ENCODE measurements at places on chromosomes 5 and 9.

DNA sequence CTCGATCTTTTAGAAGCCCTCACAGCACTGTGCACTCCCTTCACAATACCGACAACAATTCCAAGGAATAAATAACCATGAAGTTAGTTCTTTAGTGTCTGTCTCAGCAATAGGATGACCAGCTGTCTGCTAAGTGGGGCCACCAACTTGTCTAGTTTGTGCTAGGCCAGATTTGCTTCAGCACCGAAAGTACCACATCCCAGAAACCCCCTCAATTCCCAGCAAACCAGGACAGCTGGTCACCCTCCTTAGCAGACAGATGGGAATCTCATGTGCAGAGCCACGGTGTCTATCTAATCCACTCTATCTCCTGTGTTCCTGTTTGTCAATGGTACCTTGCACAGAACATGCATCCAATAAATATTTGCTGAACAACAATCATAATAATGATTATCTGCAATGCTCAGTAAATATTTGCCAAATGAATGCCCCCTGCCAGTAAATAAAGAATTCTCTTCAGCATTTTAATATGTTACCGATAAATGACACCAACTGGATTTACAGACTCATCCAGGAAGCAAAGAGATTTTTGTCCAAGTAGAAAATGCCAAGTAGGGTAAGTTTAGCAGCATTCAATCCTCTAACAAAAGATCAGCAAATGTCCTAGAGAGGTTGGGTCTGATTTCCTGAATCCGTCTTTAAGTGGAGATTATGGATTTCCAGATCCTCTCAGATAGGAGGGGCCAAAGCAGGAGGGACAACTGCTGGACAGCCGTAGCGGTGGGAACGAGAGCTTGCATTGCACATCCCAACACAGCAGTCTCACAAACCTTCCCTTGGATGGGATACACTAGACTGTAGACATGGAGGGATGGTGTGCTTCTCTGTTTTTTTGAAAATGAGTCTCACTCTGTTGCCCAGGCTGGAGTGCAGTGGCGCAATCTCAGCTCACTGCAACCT, 51.9 kb upstream of the ANKRD33B start:
- no peak for DNase-seq

GRCh38 chr5:138611678-138612218, 36.5 kb upstream of the HSPA9 start:
- DNase-seq, result no peak

GRCh38 chr5:36751886-36752285, 124.7 kb upstream of the NIPBL start:
- no peak for DNase-seq

DNA sequence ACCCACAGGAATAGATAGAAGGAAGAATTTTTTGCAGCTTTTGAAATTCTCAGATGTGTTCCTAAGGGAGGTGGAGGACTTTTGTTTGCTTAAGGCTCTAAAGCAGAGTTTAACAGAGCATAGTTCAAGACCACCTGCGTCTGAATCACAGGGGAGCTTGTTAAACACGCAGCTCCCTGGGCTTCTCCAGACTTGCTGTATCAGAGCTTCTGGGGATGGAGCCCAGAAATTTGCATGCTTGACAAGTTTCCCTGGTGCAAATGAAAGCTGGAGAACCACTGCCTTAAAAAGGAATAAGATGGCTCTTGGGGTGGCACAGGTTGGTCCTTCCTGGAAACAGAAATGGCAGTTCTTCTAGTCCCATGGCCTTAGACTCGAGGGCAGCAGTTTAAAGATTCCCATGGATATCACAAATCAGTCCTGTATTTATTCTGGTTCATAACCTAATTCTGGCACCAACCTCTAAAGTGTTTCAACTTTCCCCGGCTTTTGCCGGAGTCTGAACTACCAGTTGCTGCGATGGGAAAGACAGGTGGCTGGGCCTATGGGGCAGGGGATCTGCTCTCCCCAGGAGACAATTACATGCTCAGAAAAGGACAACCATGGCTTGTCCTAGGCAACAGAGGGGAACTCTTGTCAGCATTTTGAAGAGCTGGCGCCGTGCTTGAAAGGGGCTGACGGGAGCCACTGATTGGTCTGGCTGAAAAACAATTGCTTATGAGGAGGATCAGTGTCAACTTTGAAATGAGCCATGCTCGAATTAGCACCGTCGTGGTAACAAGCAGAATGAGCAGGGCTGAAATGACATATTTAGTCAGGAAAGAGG, 599.6 kb downstream of the CCDC171 start:
- no peak for DNase-seq

GRCh38 chr5:101455851-101456250, 552.8 kb upstream of the ST8SIA4 start:
- no peak for DNase-seq

DNA sequence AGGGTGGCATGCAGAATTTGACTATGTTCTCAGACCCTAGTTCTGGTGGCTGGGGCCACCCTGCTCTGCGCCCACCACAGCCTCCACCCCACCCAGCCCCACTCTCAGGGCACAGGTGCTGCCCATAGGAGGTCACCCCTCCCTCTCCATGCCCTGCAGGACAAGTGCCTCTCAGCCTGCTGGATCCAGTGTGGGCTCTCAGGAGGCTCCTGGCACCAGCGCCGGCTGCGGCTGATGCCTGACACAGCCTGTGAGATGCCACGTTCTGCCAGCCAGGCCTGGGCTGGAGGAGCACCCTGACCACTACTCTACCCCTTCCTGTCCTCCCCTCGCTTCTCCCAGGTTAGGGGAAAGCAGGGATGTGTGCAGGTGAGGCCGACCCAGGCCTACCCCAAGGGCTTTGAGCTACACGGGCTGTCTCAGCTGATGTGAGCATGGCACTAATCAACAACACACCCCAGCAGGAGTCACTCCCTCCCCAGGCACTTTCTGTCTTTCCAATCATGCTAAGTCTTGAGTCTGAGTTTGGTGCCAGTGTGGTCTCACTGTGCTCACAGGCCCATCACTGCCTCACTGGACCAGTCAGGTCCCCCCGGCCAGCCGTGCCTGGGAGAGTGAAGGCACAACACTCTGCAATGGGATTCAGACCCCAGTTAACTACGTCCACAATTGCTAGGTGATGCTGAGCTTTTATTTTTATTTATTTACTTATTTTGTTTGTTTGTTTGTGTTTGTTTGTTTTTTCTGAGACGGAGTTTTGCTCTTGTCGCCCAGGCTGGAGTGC, 12.1 kb upstream of the BARX1 start:
- DNase-seq, result no peak

DNA sequence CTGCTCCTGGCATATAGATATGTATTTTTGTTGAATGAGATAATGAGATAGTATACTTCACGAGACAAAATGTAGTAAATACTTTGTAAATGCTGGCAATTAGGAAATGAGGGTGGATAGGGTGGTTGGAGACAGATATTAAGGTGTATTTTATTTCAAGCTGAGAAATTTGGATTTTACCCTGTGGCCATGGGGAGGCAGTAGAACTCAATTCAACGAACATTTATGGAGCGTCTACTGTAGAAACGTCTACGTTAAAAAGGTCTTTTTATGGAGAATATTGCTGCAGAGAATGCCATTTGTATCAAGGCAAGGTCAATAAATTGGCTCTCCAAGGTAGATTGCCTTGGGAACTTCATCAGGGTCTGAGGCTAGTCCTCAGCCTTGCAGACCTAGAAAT, 21.5 kb upstream of the RALGPS1 start:
- no peak for DNase-seq

GRCh38 chr5:87572090-87572489, 159.4 kb upstream of the CCNH start:
- no peak for DNase-seq

DNA sequence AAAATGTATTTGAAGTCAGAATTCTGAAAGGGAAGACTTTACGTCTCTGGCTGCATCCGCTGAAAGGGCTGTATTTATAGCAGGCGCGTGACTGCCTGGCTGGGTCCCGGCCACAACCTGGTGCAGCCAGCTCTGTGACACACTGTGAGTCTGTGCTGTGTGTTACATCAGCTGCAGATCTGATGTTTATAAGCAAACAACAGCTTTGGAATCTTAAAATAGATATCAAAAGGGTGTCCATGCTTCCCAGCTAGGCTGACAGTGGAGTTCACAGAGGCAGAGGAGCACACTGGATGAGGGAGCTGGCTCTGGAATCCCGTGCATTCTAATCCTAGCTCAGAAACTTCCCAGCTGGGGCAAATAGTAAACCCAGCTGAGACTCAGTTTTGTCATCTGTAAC, 433.4 kb upstream of the BRINP1 start:
- no peak for DNase-seq

GRCh38 chr5:170028124-170028523, 47.8 kb upstream of the INSYN2B start:
- DNase-seq, result no peak

DNA sequence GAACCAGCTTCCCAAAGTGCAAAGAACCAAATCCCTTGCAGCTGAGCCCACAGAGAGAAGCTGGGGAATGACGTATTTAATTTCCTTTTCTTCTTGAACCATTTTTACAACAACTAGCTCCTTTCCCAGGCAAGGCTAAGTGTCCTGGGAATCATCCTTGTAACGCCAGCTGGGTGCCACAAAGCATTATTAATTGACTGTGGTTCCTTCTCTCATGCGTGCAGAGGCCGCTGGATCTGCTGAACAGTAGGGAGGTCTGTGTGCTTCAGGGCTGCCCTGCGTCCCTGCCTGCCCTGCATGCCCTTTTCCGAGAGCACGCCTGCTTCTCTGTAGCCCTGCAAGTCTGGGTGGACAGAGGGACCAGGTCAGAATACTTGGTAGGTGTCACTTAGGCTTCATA, 124.1 kb upstream of the OTULINL start:
- DNase-seq, result no peak

DNA sequence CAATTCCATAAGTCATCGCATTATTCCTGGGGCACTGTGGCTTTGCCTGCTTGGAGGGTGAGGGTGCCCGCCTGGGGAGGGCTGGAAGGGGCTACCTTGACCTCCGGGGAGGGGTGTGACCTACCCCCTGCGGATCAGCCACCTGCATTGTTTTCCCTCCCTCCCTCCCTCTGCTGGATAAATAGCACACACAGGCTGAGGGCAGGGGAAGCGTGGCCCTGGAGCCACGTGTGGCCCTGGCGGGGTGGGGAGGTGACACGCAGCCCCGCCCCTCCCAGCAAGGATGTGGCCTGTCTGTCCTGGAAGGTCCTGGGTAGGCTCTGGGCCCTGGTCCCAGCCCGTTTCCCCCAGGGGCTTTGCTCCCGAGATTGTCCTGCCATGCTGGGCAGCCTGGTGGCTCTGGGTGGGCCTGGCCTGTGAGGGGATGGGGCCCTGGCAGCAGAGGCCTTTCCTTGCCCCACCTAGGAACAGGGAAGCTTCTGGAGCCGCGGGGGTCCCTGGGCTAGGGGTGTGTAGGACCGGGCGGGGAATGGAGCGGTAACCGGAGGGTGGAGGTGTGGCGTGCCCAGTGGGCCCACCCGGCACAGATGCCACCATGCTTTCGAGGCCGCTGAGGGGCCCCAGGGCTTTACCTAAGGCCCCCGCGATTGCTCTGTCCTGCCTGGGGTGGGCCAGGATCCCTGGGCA, 33.4 kb downstream of the RXRA start:
- DNase-seq, result no peak

- no peak for DNase-seq
Measured at GRCh38 chr5:116531117-116531516, 43.5 kb downstream of the SEMA6A start.

GRCh38 chr9:1871626-1872419, 143.3 kb upstream of the SMARCA2 start:
- no peak for DNase-seq

- DNase-seq, result peak; percentile 29
Measured at GRCh38 chr5:160423099-160423498, 1.4 kb downstream of the PTTG1 start.

DNA sequence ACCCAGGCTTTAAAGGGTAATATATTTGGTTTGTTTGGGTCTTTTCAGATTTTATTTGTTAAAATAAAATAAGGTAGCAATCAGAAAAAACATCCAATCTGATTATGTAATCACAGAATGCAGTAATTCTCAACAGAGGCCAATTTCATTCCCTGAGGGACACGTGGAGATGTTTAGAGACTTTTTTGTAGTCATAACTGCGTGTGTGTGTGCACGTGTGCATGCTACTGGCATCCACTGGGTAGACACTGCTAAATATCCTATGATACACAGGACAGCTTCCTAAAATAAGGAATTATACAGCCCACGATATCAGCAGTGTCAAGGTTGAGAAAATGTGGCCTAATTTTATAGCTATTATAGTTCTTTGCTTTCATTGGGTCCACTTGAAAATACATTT, 180.8 kb upstream of the KLF9 start:
- DNase-seq, result no peak

DNA sequence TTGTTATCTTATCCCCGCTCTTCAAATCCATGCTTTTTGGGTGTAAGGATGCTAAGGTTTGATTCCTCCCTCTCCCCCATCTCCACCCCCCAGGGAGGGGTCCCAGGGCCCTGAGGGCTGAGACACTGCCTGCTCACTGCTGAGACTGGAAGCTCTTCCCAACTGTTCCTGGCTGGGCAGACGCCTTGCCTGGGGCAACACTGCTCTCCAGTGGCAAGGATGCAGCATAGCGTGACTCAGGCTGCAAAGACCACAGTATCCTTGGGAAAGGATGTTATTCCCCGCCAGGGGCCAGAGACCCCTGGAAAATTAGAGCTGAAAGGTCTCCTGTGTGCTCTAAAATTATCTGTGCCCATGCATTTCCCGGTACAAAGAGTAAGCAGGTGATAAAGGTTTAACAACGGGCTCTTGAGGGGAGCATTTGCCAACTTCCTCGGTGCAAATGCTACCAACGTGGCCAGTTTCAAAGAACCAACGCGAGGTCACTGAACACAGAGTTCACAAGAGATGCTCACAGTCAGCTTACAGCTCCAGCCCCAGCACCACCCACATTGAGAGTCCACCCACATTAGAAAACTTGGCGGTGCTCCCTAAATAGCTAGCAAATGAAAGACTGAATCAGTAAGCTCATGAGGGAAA, 271.9 kb downstream of the NSG2 start:
- no peak for DNase-seq

- DNase-seq, result no peak
Measured at GRCh38 chr9:107173422-107174180, 109.5 kb upstream of the RAD23B start.

DNA sequence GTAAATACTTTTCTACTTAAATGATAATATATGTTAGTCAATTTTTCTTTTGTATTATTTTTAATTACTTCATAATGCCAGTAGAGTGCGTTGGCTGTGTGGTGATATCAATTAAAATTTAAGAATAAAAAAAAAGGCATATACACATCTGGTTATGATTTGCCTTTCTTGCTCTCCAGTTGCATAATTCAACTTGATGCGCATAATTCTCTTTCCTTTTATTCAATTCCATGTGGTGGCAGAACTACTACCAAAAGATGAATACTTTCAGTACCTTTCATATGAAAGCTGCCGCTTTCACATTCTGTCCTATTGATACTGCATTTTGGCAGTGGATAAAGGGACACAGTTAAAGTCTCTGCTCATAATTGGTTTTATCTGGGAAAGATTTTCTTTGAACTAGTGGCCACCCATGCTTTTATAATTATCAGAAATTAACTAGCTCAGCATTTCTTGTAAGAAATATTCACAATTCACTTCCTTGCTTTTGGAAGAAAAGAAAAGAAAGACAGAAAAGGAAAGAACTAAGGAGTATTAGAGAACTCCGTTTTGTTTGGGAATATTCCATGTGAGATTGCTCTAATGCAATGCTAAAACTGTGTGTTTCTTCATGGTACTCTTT, 12.3 kb upstream of the ADGRV1 start:
- no peak for DNase-seq

GRCh38 chr9:127660886-127661741, 45.7 kb upstream of the CFAP157 start:
- DNase-seq, result no peak

- DNase-seq, result peak; percentile 83
Measured at GRCh38 chr9:3931996-3932906, 367.6 kb downstream of the GLIS3 start.
